ENCODE measurements at places on chromosomes 11 and 22.

DNA sequence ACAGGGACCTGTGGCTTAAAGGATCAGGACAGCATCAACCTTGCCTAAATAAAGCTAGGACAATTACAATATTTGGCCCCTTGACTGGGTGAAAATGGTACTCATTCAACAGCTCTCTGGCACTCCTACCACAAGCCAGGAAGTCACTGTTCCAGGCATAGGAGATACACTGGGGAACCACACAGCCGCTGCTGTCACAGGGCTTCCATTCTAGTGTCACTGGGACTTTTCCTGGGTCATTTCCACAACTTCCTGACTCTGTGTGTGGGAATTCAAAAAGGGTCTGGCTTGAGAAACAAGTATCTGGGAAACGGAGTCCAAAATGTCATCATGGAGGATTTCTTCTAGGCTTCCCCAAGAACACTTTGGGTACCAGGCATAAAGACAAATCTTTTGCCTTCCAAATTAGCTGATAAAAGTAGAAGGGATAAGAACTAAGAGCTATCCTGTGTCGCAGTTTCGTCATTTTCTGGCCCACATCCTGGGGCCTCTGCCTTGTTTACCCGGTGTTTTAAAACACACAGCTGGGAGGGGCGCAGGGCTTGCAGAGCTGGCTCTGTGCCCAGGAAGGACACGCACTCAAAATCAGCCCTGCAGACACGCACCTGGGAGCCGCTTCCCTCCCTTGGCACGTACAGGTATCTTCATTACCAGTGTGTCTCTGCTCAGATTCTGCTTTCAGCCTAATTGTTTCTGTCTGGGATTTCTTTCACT, 38.0 kb downstream of the TMEM45B start:
- no peak for DNase-seq

DNA sequence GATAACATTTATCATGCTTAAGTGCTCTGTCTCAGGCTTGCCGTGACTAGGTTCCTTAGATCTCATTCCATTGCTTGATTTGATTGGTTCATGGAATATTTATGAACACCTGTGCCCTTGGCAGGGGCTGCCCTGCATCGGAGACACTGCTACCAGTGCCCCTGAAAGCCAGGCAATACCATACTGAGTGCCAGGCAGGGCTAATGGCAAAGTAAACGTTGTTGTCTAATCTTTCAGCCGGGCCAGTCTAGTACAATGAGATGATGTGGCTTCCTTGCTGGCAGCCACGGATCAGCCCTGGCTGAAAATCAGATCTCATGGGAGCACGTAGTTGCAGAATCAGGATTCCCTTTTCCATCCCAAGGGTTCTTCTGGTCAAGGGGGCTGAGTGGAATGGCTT, 5.0 kb upstream of the PGA3 start:
- DNase-seq, result no peak

DNA sequence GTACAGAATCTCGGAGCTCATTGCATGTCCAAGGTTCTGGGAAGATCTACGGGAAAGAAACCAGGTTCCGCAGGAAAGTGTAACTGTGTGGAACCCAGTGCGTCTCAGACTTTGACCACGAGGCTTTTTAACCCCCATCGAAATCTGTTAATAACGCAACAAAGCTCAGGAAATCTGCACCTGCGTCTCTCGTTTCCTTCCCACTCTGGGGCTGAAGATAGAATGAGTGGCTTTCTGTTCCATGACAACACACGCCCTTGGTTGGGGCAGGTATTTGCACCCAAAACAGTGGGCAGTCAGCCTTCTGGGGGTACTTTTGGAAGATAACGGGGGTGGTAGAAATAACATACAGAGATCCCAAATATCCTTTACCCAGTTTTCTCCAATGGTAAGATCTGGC, 38.5 kb downstream of the ISX start:
- DNase-seq, result no peak

GRCh38 chr11:86143087-86144030, 74.5 kb upstream of the PICALM start:
- no peak for DNase-seq

GRCh38 chr11:12680246-12680939, 6.2 kb downstream of the TEAD1 start:
- no peak for DNase-seq

DNA sequence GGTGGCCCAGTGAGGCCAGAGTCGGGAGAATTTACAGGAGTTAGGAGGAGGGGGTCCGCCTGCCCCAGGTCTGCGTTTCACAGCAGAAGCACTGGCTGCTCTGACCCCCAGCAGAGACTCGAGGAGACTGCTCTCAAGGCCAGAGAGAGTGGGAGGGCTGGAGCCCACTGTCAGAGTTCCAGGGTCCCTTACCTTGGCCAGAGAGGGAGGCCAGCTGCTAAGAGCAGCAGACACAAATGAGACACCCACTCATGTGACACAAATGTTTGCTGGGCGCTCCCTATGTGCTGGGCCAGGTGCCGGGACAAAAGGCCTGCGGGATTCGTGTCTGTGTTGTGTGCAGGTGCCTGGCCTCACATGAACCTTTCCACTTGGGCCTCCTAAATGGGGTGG, 2.8 kb upstream of the TNFRSF13C start:
- no peak for DNase-seq

DNA sequence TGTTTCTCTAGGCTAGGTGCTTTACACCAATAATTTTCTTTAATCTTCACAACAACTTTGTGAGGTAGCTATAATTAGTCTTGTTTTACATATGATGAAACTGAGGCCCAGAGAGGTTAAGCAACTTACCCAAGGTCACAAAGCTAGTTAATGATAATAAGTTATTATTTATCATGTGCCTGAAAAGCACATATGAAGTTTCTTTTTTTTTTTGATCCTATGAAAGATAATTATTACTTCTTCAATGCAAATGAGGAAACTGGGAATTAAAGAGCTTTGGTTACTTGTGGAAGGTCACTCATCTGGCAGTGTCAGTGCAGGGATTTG, 22.8 kb downstream of the STIM1 start:
- DNase-seq, result no peak

GRCh38 chr11:90874986-90875385, 652.1 kb upstream of the CHORDC1 start:
- no peak for DNase-seq

- DNase-seq, result no peak
Observed at GRCh38 chr11:13958641-13959400, 3.7 kb upstream of the SPON1 start.

Measured in T1000 (cell line).